ENCODE measurements at places on chromosomes 2 and 18.

DNA sequence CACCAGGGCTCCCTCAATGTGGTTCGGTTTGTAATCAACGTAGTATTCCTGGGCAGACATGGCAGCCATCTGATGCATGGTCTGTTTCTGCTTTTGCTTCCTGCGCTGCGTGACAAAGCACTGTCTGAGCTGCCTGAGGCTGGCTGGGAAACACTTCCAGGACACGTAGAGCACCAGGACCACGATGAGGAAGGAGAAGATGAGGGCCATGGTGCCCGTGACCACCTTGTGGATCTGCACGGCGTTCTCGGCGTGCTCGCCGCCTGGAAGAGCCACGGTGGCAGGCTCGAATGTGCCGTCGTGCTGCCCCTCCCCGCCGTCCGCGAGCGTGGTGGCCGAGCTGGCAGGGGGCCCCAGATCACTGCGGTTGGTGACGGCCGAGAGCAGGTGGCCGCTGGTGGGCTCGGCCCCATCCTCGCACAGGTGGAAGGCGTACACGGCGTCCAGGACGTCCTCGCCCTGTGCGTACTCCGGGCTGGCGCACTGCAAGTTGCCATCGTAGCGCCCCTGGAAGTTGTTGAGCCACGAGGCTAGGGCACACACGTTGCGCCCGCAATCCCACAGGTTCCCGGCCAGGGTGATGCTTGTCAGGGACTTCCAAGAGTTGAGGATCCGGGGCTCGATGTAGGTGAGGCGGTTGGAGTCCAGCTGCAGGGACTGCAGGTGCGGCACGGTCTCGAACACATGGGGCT, 2.1 kb downstream of the LRRTM1 start:
- no peak for DNase-seq

DNA sequence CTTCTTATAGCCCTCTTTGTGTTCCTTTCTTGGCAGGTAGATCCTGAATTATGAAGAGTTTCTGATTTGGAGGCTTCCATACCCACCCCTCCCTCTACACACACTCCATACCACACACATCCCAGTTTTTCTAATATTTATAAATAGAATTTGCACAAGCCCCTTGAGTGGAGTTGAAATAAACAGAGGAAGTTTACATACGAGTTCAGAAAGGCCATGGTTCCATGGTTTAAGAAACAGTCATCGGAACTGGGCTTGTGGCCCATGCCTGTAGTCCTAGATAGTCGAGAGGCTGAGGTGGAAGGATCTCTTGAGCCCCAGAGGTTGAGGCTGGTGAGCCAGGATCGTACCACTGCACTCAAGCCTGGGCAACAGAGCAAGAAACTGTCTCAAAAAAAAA, 62.7 kb upstream of the TANC1 start:
- no peak for DNase-seq

DNA sequence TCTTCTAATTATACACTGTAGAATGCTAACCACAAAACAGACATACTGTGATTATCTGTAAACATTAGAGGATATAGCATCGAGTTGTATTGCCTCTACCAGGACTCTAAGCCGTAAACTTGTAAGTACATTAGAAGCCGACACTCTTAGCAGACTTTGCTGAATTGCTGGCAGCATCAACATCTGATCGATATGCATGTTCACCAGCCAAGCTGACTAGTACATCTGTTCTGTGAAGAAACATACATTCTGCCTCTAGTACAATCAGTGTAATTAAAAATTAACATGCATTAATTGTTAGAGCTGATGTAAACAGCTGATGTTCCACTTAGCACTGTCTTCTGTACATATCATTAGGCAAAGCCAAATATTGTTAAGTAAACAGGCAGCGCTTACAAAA, 502.2 kb downstream of the NR4A2 start:
- no peak for DNase-seq

GRCh38 chr2:197878792-197879191, 74.4 kb downstream of the PLCL1 start:
- no peak for DNase-seq
